H54 (cell line): ENCODE measurements at places on chromosomes 16 and 17.
A peak's percentile ranks its signal among the peaks of the same experiment; 100 is the strongest.

GRCh38 chr17:3043737-3044365, 19.6 kb downstream of the OR1D5 start:
- DNase-seq = no peak

- DNase-seq = no peak
Measured at GRCh38 chr17:48747445-48748363, 19.2 kb upstream of the HOXB13 start.

DNA sequence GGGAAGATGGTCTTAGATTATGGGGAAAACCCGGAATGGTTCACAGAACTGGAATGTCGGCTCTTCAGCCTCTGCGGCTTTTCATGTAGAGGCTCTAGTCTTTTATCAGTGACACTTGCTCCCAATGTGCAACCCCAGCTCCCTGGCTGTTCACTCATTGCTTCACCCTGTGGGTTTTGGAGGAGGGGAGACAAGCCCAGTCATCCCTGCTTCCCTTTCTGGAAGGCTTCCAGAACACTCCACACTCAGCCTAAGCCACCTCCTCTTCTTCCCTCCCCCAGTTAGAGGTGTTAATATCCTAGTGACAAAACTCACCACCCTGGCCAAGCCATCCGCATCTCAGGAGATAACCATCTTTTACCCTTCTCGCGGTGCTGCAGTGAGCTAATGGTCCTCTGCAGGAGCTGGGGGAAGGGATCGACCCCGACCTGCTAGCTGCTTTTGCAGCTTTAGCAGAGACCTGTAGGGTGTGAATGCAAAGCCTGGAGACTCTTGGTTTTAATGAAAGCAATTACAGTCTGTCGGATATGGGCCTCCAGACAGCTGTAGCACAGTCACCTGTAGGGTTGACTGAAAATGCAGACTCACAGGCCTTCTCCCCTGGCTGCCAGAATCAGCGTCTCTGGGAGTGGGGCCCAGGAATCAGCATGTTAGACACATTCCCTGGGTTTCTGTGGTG, 24.3 kb upstream of the LASP1NB start:
- peak; percentile 94 for DNase-seq

DNA sequence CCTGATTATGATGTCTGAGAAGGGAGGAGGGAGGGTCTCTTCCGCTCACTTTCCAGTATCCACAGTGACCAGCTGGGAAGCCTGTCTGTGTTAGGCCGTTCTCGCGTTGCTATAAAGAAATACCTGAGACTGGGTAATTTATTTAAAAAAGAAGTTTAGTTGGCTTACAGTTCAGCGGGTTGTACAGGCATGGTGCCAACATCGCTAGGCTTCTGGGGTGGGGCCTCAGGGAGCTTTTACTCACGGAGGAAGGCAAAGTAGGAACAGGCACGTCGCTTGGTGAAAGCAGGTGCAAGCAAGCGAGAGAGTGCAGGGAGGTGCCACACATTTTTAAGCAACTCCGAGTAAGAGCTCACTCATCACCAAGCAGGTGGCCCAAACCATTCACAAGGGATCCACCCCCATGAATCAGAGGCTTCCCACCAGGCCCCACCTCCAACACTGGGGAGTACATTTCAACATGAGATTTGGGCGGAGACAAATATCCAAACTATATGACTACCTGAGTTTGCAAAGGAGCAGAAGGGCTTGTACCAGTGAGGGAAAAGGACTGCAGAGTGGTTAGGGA, 137.5 kb downstream of the CCDC182 start:
- peak; percentile 47 for DNase-seq

DNA sequence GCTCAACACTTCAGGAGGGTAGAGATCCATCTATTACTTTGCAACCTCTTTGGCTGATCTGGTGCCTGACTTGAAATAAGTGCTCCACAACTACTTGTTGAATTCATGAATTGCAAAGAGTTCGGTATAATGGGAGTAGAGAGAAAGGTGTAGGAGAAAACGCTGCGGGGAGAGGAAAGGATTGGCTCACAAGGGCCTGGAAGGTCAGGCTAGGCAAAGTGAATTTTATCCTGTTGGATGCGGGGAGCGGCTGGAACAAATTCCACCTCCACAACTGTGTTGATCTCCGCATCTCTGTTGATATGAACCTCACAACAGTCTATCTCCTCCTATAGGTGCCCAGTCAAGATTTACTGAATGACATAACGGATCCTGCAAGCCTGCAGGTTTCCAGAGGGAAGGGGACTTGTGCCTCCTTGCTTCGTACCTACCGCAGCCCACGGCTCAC, 684 bp downstream of the SLX4 start:
- DNase-seq = no peak

GRCh38 chr16:61569028-61569427, 467.2 kb downstream of the CDH8 start:
- no peak for DNase-seq

- DNase-seq = peak; percentile 72
Measured at GRCh38 chr16:14364386-14365199, 265.5 kb downstream of the PARN start.

DNA sequence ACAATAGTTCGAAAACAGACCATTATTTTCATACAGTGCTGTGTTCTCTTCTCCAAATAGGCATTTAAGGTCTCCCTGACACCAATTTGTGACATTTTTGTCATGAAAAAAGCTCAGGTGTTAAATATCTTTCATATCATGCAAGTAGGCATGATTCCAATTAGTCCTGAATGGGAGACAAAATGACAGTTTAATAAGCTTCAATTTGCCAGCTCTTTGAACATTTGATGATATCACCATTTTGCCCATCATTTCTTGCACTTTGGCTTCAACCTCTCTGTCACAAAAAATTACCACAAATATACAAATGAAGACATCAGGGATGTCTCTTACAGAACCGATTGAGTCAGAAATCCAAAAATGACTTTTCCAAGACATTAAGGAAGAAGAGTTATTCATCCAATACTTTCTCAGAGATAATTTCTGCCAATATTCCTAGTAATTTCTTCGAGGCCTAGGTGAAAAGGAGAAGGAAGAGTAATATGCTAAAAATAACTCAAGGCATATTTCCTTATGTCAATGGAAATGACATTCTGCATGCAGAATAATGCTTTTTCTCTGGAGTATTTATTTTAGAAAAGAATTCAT, 298.1 kb downstream of the CEP112 start:
- no peak for DNase-seq

DNA sequence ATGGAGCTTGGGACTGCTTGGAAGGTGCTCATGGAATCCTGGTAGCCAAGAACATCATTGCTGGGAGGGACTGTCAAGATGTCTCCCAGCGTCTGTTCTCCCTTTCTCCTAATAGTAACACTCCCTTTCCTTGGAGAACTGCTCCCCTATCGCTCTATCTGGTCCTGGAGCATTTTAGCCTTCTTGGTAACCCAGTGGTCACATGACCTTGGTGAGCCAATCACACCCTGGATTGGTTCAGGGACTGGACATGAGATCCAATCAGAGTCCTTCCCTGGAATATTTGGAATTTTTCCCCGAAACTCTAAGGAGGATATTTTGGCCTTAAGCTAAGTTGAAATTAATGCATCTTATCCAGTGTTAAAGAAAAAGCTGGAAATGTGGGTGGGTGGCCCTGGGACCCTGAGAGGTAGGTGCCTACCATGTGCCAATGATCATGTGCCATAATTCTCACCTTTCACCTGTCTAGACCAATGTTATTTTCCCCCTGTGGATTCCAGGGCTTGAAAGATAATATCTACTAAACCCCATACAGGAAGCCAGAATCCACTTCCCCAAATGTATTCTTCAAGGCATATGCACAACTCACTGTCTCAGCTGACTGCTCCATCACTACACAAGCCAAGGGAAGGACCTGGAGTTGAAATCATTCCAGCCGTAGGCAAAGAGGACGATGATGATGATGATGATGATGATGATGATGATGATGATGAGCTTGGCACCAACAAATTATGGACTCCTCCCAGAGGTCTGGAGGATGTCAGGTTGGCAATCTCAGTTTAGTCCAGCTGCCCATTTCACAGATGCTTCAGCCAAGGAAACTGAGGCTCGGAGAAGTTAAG, 193.2 kb downstream of the RAB11FIP4 start:
- DNase-seq = no peak

DNA sequence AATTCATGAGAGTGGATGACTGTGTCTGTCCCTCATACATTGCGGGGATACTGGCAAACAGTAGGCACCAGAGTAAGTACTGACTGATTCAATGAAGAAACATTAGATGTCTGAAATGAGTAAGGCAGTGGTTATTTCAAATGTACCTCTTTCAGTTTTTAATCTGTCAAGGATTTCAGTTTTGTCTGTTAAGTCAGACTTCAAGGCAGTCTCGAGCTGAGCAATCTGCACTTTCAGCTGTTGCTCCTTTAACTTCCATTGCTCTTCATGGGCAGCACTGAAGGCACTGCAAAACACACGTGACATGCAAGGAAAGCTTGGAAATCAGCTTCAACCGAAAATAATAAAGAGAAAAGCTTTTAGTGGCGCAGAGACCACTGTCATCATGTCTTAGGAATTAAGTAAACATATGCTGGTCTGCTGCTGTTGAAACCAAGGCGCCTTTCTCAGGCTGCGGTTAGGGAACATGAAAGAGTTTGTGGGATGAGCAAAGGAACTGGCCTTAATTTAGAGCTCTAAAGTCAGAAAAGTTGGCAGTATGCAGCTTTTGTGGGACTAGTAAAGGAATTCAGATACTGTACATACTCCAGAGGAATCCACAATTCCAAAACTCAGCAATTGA, 38.8 kb downstream of the RPGRIP1L start:
- DNase-seq = no peak

- DNase-seq = no peak
Measured at GRCh38 chr17:77746896-77747554, 211.5 kb upstream of the TNRC6C start.

- no peak for DNase-seq
Measured at GRCh38 chr17:28333083-28333746, 2.1 kb downstream of the IFT20 start.

GRCh38 chr17:79043191-79043930, 19.4 kb downstream of the C1QTNF1 start:
- no peak for DNase-seq

DNA sequence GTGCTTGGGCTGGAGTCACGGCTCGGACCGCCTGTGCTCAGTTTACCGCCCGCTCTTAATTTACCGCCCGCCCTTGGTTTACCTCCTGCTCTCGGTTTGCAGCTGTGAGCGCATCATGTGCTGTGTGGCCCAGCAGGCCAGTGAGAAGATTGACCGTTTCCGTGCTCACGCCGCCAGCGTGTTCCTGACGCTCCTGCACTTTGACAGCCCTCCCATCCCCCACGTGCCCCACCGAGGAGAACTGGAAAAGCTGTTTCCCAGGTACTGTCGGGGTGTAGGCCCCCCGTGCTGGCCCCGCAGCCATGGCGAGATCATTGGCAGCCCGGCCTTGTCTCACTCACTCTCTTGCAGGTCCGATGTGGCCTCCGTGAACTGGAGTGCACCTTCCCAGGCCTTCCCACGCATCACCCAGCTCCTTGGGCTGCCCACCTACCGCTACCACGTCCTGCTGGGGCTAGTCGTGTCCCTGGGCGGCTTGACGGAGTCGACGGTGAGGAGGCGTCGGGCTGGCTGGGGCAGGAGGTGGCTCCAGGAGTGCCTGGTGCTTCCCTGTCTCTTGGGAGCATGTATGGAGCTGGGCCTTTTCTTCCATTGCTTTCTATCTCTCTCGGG, 89.3 kb upstream of the ZNF750 start:
- no peak for DNase-seq

DNA sequence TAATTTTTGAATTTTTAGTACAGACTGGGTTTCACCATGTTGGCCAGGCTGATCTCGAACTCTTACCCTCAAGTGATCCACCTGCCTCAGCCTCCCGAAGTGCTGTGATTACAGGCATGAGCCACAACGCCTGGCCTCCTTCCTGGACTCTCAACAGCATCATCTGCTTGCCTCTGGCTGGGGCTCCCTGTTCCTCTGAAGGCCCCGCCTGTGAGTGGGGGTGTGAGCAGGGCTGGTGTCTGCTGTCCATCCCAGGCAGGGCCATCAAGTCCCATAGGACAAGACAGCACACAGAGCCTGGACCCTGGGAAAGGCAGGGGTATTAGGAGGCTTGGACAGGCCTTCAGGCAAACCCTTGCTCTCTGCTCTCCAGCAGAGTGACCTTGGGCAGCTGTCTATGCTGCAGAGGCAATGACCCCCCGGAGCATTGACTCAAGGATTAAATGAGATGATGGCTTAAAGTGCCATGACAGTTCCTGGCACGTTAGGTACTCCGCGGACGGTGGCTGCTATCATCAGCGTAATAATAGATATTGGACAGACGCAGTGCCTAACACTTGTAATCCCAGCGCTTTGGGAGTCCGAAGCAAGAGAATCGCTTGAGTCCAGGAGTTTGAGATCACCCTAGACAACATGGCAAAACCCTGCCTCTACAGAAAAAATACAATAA, 19.2 kb downstream of the SCNN1B start:
- no peak for DNase-seq

DNA sequence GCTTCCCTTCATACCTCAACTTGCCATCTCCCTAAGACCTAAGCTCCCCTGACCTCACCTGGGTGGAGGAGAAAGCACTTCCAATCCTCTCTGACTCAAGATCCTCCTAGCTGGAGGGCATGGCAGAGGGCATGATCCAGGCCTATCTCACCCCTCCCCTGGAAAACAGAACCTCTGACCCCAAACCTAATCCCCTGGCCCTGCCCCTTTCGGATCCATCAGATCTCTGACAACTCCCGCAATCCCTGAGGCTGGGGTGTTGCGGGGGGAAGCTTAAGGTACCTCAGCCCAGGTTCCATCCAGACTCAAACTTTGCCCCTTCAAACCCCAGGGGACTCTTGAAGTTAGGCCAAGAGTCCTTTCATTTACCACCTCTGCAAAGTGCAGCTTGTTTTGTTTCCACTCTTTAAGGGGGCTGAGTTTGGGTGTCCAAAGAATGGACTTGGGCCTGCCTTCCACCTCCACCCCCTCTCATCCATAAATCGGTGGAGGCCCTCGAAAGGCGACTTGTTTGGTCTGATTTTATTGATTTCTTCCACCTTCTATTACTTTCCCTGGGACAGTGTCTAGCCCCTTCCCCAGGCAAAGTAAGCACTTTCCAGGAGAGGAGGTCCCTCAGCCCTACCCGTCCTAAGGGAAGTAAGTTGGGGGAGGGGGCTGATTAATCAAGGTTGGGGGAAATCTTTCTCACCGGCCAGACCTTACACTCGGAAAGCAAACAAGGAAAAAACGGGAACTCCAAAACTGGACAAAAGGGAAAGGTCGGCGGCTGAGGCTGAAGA, 2.6 kb downstream of the EPOP start:
- DNase-seq = no peak

GRCh38 chr16:25023556-25023955, 8.4 kb upstream of the ARHGAP17 start:
- DNase-seq = no peak

GRCh38 chr16:87744750-87745514, 20.9 kb downstream of the KLHDC4 start:
- peak; percentile 51 for DNase-seq

GRCh38 chr16:16007743-16008111, 58.3 kb downstream of the ABCC1 start:
- DNase-seq = no peak

- no peak for DNase-seq
Measured at GRCh38 chr16:10777356-10777755, 33.7 kb downstream of the NUBP1 start.

- no peak for DNase-seq
Measured at GRCh38 chr17:18961634-18962493, 9.9 kb downstream of the SLC5A10 start.
